ENCODE measurements at places on chromosomes 12 and 14. TPM values are rescaled to one million over a fixed set of nuclear protein-coding genes. Genes with fewer than 3 reads are reported as not detected.
A peak's percentile ranks its signal among the peaks of the same experiment; 100 is the strongest.

GRCh38 chr12:50111395-50111692 is 692 bp upstream of the COX14 start:
- no peak for DNase-seq

DNA sequence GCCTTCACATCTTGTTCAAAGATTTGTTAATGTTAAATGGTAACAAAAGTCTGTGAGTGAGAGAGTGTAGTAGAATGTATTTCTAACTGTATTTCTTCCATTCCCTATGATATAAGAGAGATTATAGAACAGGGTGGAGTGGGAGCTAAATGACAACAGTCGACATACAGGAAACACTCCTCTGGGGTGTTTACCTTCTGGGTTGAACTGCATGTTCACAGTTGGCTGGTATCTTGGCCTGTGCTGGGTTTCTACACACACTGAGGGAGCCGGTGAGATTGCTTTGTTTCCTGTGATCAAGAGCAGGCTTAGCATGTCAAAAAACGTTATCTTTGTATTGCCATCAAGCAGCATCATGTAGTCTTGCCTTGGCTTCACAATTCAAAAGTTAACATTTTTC is 274.3 kb upstream of the FAR2 start:
- DNase-seq: no peak

GRCh38 chr12:17992002-17992656 is 97.9 kb downstream of the RERGL start:
- DNase-seq: peak; percentile 20

GRCh38 chr12:32586390-32586789 is 92.7 kb upstream of the DNM1L start:
- DNase-seq: peak; percentile 20

- DNase-seq: no peak
Measured at GRCh38 chr12:76810671-76811419, 46.9 kb downstream of the ZDHHC17 start.

GRCh38 chr12:49763006-49763591 is 21.7 kb downstream of the TMBIM6 start:
- peak; percentile 41 for DNase-seq

The CD163 gene
- not detected for total RNA-seq
